ENCODE measurements at places on chromosomes 1 and 21. TPM values are rescaled to one million over a fixed set of nuclear protein-coding genes. Genes with fewer than 3 reads are reported as not detected.

Gene B3GALT5
- 0.22 TPM for total RNA-seq

Gene LCE2B
- not detected for total RNA-seq

Gene LRRN2
- 16.9 TPM for total RNA-seq

Gene SYT14
- total RNA-seq, result not detected

Gene PIGK
- total RNA-seq, result 23.6 TPM

Gene NOTCH2
- 20.2 TPM for total RNA-seq

Gene KMO
- 1.7 TPM for total RNA-seq

Gene ALPL
- total RNA-seq, result 0.14 TPM

Gene S100A7A
- not detected for total RNA-seq

Gene MIXL1
- total RNA-seq, result not detected

Gene AGT
- total RNA-seq, result not detected

Gene TNNT2
- total RNA-seq, result not detected

Gene AUNIP
- 8.5 TPM for total RNA-seq

Gene DESI2
- 31.9 TPM for total RNA-seq

Gene BCAR3
- total RNA-seq, result 75.3 TPM

Gene FOXD3
- total RNA-seq, result 0.75 TPM

Gene TTC24
- not detected for total RNA-seq

Gene BEND5
- total RNA-seq, result not detected

Gene S100A16
- 478 TPM for total RNA-seq

Gene LDLRAD2
- not detected for total RNA-seq

Gene MMP23B
- 1.5 TPM for total RNA-seq

Gene TNFRSF9
- 3.6 TPM for total RNA-seq

Gene UCHL5
- 43.5 TPM for total RNA-seq

Gene DMBX1
- 0.99 TPM for total RNA-seq

Gene PRAMEF27
- total RNA-seq, result not detected

Gene COA7
- 21.7 TPM for total RNA-seq

Gene CLEC20A
- total RNA-seq, result not detected

Gene ZFYVE9
- 9.0 TPM for total RNA-seq

Gene CELA2B
- not detected for total RNA-seq

Gene CD34
- not detected for total RNA-seq

Gene NEGR1
- total RNA-seq, result not detected

Gene GJB5
- total RNA-seq, result 0.28 TPM

Gene CHRM3
- not detected for total RNA-seq

Gene MRAP
- not detected for total RNA-seq
